ENCODE measurements at places on chromosomes 5 and 9.

- peak; percentile 18 for DNase-seq
Observed at GRCh38 chr9:113963017-113963620, 87.0 kb downstream of the ZNF618 start.

DNA sequence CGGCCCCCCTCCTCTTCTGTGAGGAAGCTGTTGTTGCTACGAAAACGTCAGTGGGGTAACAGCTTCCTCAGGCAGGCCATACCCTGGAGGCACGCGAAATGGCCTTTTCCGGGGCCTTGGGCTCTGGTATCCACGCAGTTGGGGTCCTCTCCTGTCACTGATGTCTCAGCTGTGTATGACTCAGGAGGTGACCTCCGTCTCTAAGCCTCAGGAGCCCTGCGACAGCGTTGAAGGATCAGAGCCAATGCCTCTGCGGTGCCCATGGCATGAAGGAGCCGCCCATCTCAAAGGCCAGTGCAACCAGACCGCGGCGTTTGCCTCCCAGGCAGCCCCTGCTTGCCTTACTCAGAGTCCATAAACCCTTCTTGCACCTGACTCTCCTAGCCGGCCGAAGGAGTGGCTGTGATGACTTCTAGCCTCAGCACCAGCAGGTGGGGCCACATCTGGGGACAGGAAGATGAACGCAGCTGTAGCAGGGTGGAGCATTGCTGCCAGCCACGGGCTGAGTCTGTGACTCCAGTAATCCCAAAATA is 1.0 kb upstream of the MXD3 start:
- no peak for DNase-seq

- DNase-seq: no peak
Observed at GRCh38 chr5:114940709-114941108, 229.0 kb downstream of the TRIM36 start.

GRCh38 chr5:134502259-134502658 is 23.2 kb upstream of the JADE2 start:
- DNase-seq: no peak

GRCh38 chr5:154421868-154422267 is 23.9 kb upstream of the SAP30L start:
- DNase-seq: no peak
